ENCODE measurements at places on chromosomes 13 and 19.

GRCh38 chr19:588093-588740 lies 1.5 kb upstream of the HCN2 start:
- DNase-seq, result peak; percentile 44

- no peak for DNase-seq
Measured at GRCh38 chr13:100828226-100828625, 153.6 kb upstream of the TMTC4 start.

DNA sequence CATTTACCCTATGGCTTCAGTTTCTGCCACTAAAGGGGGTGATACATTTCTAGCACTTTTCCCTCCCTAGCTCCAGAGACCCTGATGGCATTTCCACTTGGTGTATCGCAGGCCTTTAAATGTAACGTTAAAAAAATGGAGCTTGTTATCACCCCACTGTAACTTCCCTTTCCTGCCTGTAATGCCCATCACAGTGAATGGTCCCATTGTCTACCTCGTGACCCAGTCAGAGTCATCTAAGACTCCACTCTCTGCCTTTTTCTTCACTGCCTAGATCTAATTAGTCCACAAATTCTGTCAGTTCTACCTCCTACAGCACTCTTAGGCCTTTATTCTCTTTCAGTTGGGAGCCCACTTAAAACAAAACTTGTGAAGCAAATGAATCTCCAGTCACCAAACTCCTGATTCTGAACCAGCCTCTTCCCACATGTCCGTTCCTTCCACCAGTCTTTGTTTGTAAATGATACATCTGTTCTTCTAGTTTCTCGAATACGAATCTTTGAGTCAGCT lies 64.8 kb downstream of the NHLRC3 start:
- no peak for DNase-seq

GRCh38 chr13:54901316-54901715 lies 1872.7 kb downstream of the OLFM4 start:
- no peak for DNase-seq

GRCh38 chr13:72536714-72537394 lies 190.6 kb downstream of the MZT1 start:
- no peak for DNase-seq

GRCh38 chr13:99969919-99970650 lies 1.5 kb downstream of the ZIC5 start:
- DNase-seq, result no peak

DNA sequence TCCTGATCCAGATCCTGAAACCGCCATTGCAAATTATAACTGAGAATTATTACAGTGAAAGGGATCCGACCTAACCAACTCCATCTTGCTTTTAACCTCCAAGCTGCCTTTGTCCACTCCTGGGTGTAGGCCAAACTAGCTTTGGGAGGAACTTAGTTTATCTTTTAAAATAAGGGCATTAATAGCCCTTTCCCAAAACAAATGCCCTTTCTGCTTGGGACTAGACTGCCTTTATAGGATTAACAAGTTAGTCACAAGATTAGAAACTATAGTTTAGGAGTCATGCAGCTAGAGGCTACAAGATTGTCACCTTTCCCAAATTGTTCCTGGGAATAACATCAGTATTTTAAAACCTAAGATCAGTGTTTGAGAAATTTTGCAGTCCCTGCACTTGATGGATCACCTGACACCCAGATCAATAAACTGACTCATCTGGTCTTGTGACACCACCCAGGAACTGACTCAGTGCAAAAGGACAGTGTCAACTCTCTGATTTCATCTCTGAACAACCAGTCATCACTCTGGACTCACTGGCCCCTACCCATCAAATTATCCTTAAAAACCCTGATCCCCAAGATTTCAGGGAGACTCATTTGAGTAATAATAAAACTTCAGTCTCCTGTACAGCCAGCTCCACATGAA lies 4.1 kb upstream of the ZNF841 start:
- DNase-seq, result no peak

DNA sequence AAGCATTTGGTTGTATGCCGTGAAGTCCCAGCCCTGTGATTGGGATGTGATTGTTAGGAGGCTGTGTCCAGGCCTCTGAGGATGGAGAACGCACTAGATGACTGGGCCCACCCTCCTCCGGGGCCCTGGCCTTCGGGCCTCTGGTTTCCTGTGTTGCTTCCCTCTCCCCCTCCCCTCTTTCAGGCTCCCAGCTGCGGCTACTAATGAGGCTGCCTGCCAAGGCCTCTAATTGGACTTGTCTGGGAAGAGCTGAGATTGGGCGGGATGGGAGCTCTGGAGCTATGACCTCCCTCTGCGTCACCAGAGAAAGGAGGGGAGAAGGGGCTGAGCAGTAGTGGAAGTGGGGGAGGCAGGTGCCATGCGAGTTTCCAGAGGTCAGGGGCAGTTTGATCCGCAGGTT lies 9.9 kb downstream of the PTH2 start:
- no peak for DNase-seq

- no peak for DNase-seq
Measured at GRCh38 chr13:94236872-94237271, 242.6 kb downstream of the DCT start.

DNA sequence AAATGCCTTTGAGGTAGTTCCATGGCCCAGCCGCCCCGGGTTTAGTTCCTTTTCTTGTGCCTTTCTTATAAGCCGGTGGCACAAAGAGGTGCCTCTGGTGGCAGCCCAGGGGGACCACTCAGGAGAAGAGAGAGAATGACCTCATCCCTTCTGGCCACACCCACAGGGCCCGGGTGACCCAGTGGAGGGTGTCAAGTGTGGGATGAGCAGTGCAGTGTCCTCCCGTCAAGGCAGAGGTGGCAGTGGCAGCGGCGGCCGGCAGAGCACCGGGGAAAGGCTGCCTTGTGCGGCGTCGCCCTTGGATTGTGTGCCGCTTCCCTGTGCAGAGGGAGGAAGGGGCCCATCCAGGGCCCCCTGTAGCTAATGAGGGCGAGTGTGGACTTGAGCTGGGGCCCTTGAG lies 47.9 kb downstream of the KDM4B start:
- no peak for DNase-seq

DNA sequence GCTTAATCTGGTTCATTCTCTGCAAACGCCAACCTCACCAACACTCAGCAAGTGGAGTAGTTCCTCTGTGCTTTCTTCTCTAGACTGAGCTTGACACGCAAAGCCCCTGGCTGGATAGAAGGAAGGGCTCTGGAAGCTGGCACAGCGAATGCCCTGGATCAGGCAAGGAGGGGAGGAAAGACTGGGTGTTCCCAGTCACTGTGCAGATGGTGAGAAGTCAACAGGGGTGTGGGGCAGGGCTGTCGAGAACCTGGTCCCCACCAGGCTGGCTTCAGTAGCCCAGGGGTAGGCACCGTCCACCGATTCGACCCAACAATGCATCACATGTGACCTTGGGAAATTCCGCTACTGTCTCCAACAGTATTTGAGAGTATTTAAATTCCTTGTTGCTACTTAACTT lies 65.5 kb downstream of the TSHZ3 start:
- DNase-seq, result no peak

DNA sequence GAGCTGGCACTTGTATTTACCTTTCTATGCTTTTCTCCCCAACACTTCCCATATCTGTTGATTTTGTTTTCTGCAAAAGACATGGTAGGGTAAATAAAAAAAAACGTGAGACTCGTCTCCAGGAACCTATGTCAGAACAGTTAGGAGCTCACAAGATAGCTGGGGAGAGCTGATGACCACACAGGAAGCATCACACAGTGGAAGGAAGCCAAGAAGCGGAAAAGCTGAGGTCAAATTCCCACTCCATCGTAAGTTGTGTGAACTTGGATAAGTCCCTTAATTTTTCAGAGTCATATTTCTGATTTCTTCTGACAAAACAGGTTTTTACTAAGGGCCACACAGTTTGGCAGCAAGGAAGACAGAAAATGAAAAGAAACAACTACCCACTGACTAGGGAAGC lies 199.6 kb downstream of the KLF5 start:
- no peak for DNase-seq

- DNase-seq, result no peak
Measured at GRCh38 chr13:107866941-107867623, 348.3 kb downstream of the LIG4 start.
